Left kidney (tissue), 8 donors: ENCODE measurements at places on chromosomes 2 and 18. TPM values are rescaled to one million over a fixed set of nuclear protein-coding genes. Genes with fewer than 3 reads are reported as not detected.

Gene RGPD3
- 0.12 TPM for polyA plus RNA-seq

Gene THSD7B
- 5.4 TPM for polyA plus RNA-seq

Gene OR6B2
- not detected for polyA plus RNA-seq

Gene TMEM182
- polyA plus RNA-seq, result 8.2 TPM

Gene CRYGD
- polyA plus RNA-seq, result not detected

Gene TBR1
- 0.03 TPM for polyA plus RNA-seq

Gene COL4A3
- 79.8 TPM for polyA plus RNA-seq

Gene COPS9
- polyA plus RNA-seq, result 73.8 TPM

Gene MZT2B
- polyA plus RNA-seq, result 62.2 TPM

Gene MBOAT2
- polyA plus RNA-seq, result 90.8 TPM

Gene LYPD6
- 18.8 TPM for polyA plus RNA-seq

Gene NDUFB3
- polyA plus RNA-seq, result 108 TPM
